ENCODE measurements at places on chromosomes 1 and 21.

DNA sequence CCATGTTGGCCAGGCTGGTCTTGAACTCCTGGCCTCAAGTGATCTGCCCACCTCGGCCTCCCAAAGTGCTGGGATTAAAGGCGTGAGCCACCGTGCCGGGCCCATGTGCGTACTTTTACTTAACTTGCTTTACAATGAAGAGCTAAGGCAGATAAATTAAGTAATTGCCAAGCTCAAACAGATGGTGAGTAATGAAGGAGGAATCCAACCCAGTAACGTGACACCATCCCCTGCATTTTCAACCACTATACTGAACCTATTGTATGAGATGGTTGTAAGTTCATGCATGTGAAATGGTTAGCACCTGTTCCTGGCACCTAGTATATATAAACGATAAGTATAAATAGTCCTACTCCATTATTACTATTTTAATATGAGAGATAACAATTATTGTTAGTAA, 588.0 kb upstream of the BEND5 start:
- DNase-seq = no peak

DNA sequence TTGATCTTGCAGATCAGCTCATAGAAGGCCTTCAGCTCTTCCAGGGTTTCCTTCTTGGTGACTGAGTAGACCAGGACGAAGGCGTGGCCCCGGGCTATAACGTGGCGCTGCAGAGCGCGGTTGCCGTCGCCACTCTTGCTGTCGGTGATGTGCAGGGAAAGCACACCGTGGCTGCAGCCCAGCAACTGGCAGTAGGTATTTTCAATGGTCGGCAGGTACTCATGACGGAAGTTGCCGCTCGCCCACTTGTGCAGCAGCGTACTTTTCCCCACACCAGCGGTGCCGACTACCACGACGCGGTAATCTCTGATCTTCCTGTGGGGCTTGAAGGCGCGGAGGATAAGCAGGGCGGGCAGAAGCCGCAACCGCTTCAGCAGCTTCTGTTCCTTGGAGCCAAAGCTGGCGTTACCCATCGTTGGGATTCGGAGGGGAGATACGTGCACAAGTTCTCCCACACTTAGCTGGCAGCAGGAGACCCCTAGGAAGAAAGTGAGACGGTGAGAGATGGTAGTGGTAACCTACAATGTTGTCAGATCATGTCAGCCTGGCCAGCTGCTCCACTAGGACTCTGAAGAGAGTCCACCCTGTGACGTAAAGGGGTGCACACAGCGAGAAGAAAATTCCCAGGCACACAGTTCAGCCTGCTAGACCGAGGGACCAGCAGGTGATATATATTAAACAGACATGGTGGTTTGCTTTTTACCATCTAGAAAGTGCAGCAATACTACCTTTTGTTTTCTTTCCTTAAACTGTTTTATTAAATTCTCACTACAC, 3.4 kb downstream of the DIRAS3 start:
- DNase-seq = no peak

DNA sequence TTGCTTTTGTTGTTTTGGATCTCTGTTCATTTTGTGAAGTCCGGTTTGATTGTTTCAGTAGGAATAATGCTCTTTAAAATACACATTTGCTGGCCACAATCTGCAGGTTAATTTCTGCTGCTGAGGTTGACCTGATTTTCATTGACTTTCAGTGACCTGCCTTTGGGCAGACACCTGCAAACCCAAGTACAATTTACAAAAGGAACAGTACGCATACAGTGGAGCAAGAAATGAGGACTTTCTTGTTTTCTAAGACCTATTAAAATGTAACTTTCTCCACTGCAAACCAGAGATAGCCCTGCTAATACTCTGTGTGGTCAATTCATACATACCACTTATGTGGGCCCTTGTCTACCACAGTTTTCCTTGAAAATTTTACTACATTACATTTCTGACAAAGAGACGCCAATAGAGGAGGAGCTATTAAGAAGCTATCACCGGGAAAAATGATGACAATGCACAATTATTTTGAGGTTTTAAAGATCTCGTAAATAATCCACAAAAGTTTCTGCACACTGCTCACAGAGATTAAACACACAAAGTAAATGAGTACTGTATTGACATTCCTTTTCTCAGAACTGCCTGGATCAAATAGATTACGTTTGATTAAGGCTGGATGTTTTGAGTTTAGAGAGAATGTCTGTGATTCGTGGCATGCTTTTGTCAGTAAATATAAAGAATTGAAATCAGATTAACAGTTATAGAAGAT, 141.9 kb downstream of the SDCCAG8 start:
- no peak for DNase-seq

DNA sequence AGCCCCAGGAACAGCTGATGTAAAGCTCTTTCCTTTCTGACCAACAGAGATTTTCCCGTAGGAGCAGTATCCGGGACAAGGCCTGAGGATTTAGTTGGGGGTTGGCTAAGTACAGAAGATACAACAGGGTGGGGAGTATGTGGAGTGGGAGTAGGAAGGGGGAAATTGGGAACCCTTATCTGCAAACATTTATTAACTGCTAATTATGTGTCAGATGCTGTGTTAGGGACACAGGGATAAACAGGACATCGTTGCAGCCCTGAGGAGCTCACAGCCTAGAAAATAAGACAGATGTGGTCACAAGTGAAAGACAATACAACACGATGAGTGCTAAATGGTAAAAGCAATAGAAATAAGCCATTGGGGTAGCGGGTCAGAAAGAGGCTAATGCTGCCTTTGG, 12.0 kb downstream of the CD84 start:
- no peak for DNase-seq

DNA sequence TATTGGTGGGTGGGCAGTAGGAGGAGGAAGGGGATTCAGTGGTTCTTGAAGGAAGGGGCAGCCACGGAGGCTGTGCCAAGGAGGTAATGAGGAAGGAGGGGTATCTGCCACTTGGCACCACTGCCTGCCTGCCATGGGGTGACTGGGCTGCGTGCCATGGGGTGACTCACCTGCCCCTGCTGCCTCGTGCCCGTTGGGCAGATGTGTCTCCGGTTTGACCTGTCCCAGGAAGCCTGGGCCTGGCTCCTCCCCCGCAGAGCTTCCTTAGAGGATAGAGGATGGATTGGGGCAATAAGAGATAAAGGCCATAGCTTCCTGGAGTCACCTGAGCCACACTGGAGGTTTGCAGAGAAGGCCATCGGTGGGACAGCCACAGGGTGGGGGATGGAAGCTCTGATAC, 1.7 kb downstream of the PADI3 start:
- no peak for DNase-seq

GRCh38 chr1:22115286-22115685, 27.6 kb downstream of the WNT4 start:
- no peak for DNase-seq

GRCh38 chr1:10791105-10791951, 5.1 kb downstream of the CASZ1 start:
- DNase-seq = no peak

Measured in stimulated activated CD4-positive, alpha-beta T cell treated with anti-CD3 and anti-CD28 coated beads, Interleukin-2, amount 100 ng/mL, for 4 hours (primary cell).